ENCODE measurements at places on chromosomes 6 and 20. TPM values are rescaled to one million over a fixed set of nuclear protein-coding genes. Genes with fewer than 3 reads are reported as not detected.

GRCh38 chr20:20201639-20202038, 149.3 kb downstream of the CFAP61 start:
- H3K4me3 ChIP-seq = no peak overlapping the region
- no peaks in the 10 kb centered on the region for H3K4me1 ChIP-seq
- H3K27ac ChIP-seq = no peak overlapping the region
- no peaks in the 10 kb centered on the region for H3K36me3 ChIP-seq

TUBB2B gene
- total RNA-seq = 35.8 TPM

DNA sequence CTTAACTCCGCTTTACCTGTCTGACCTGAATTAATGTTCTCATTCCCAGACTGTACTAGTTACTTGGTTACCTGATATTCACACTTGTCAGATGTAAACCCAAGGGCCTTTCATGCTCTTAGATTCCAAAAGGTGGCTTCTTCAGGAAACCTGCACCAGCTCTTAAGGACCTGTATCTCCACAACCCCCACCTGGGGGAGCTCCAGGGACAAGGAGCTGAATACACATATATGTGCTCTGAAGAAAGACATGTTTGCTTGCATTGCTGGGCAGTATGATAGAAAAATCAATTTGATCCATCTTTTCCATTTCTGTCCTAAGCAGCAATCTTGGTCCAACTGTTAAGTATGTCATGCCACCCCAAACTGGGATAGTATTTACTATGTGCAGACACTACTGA, 64.8 kb upstream of the POU3F2 start:
- H3K4me3 ChIP-seq = no peak overlapping the region
- no peaks in the 10 kb centered on the region for H3K4me1 ChIP-seq
- H3K36me3 ChIP-seq = no peaks in the 10 kb centered on the region
- H3K27ac ChIP-seq = no peak overlapping the region
- DNase-seq = no peak
- no peaks in the 10 kb centered on the region for H3K27me3 ChIP-seq

- no peaks in the 10 kb centered on the region for H3K4me1 ChIP-seq
- no peaks in the 10 kb centered on the region for H3K27me3 ChIP-seq
- peaks cover 6% of the 10 kb centered on the region for H3K36me3 ChIP-seq
- no peak for DNase-seq
- no peak overlapping the region for H3K27ac ChIP-seq
Observed at GRCh38 chr6:142207265-142207877, 60.3 kb downstream of the VTA1 start.

THBD gene
- 206 TPM for total RNA-seq

Data from esophagus muscularis mucosa (tissue), 4 donors.